GM18507 (cell line): ENCODE measurements at places on chromosomes 16 and 17.

DNA sequence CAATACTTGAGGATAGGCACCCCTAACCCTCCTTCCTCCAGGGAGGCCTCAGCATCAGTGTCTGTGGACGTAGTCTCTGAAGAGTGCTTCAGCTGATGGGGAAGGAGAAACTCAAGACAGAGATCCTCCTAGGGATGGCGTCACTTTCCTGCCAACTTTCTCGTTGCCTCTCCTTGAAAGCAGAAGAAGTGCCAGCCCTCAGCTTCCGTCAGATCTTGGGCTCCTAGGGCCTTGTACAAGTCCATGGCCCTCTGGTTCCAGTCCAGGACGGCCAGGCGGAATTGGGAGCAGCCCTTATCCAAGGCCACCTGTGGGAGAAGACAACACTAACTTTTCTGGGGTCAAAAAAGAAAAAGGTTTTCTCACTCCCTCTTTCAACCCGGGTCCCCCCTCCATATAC is 1.3 kb downstream of the SAT2 start:
- DNase-seq: no peak

DNA sequence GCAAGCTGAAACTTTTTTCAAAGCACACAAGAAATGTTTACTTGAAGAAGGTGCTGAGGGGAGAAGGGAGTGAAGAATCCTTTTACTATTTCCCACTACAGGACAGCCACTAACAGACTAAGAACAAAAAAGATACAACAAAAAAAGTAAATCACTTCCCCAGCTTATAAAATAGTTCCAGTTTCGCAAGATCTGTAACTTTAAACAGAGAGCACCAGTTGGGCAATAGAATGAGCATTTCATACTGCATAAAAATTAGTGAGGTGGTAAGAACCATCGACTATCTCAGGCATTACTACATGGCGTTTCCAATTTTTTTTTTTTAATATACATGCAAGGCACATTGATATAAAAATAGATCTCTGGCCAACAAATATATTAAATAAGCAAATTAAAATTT is 11.1 kb downstream of the CRYBA1 start:
- DNase-seq: no peak

GRCh38 chr16:27742333-27742732 is 192.4 kb downstream of the KATNIP start:
- DNase-seq: no peak

DNA sequence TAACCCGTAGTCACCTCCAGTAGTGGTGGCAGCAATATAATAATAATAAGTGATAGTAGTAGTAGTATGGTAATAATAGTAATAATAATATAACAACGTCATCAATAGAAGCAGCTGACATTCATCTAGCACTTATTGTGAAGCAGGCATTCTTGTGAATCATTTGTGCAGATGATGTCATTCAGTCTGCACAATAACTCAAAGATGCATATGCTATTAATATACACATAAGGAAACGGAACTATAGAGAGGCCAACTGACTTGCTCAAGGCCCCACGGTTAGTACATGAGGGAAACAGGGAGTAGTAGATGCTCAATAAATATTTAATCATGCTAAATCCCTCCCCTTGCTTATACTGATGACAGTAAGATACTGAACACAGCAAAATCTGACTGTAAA is 35.4 kb upstream of the GAN start:
- no peak for DNase-seq

DNA sequence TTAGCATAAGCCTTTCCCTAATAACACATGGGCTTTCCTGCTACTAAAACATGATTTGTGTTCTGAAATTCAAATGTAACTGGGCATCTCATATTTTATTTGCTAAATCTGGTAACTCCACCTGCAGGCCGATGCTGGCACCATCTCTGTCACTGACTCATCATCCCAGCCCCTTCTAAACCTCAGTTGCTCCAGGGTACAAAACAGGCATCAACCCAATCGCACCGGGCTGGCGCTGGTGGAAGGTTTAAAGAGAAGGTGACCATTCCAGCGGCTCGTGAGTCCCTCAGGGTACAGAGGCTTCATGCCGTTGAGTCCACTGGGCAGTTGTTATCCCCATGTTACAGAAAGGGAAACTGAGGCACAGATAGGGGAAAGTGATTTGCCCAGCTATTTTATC is 27.1 kb downstream of the PPL start:
- DNase-seq: no peak

GRCh38 chr17:68378268-68379176 is 78.8 kb downstream of the WIPI1 start:
- DNase-seq: no peak

GRCh38 chr17:82668631-82669099 is 20.4 kb upstream of the WDR45B start:
- peak; percentile 32 for DNase-seq

GRCh38 chr16:1961651-1962067 is 2.3 kb downstream of the NDUFB10 start:
- DNase-seq: no peak

- no peak for DNase-seq
These were observed 104.5 kb upstream of the CIBAR2 start for GRCh38 chr16:85216522-85217375.

- no peak for DNase-seq
These were observed 21.2 kb downstream of the CARHSP1 start for GRCh38 chr16:8847623-8848022.

DNA sequence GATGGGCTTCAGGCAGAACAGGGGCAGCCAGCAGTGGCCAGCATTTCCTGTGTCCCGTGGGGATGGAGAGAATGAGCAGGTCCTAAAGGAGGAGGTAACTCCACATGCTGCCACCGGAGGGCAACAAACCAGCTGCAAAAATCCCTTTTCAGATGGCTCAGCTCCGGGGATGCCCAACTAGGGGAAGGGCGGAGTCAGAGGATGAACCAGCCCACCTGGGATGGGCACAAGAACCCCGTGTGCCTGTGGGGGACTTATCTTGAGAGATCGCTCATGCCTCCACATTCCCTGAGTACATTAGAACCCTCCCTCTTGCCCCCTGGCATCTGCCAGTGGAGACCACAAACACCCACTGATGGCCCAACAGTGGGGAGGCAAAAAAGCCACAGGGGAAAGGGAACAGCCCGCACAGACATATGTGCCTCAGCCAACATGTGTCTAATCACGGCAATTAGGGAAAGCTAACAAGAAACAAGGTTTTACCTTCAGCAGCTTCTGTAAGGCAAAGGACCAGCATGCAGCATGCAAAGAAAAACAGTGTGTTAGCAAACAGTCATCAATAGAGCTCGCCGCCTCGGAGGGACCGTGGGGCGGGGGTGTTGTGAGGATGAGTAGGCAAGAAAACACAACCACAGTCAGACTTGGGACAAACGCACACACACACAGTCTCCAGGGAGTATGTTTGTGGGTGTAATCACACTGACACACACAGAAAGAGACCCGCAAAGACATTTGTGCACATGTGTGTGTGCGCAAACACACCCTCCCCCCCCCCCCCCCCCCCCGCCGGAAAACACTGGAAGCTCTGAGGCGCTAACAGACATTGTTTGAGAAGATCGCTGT is 64.0 kb downstream of the MYO18A start:
- DNase-seq: no peak

DNA sequence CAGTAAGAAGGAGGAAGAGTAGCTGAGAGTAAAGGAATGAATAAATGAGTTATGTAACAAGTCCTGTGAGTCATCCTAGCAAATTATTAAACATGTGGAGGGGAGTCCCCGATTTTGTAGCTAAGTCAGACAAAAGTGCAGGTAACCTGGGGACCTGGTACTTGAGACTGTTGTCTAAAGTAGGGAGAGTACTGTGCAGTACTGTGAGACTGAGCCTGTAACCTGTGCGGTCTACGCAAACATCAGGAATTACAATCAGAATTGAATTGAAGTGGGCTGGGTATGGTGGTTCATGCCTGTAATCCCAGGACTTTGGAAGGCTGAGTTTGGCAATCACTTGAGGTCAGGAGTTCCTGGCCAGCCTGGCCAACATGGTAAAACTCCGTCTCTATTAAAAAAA is 35.7 kb downstream of the IKZF3 start:
- no peak for DNase-seq

- no peak for DNase-seq
These were observed 22.8 kb downstream of the IRX5 start for GRCh38 chr16:54953461-54953860.

GRCh38 chr16:24348545-24349290 is 92.6 kb downstream of the CACNG3 start:
- no peak for DNase-seq
